ENCODE measurements at places on chromosomes 1 and 21. TPM values are rescaled to one million over a fixed set of nuclear protein-coding genes. Genes with fewer than 3 reads are reported as not detected.

Gene FLG2
- 0.04 TPM for polyA plus RNA-seq

Gene B3GALT2
- polyA plus RNA-seq = 0.12 TPM

Gene LAPTM5
- 15.5 TPM for polyA plus RNA-seq

Gene LORICRIN
- not detected for polyA plus RNA-seq

Gene AMIGO1
- polyA plus RNA-seq = 0.71 TPM

Gene LCE1F
- polyA plus RNA-seq = not detected

Gene PRDM15
- polyA plus RNA-seq = 4.4 TPM

Gene C8A
- not detected for polyA plus RNA-seq

Gene KCNK2
- 0.14 TPM for polyA plus RNA-seq

Gene EPHA10
- 0.24 TPM for polyA plus RNA-seq

Gene CBR3
- 55.8 TPM for polyA plus RNA-seq

Gene LCE2A
- not detected for polyA plus RNA-seq

Gene RGS1
- polyA plus RNA-seq = 4.7 TPM

Gene ADAMTS4
- 1.1 TPM for polyA plus RNA-seq

Gene KMO
- 0.14 TPM for polyA plus RNA-seq

Gene S100A12
- polyA plus RNA-seq = 67.2 TPM

Gene NECTIN4
- 80.5 TPM for polyA plus RNA-seq

Gene CRP
- polyA plus RNA-seq = not detected

Gene ARHGEF16
- 20.6 TPM for polyA plus RNA-seq

Gene S100B
- 11.6 TPM for polyA plus RNA-seq

Gene ABCD3
- 17.7 TPM for polyA plus RNA-seq

Gene C1orf141
- not detected for polyA plus RNA-seq

Gene AJAP1
- 0.12 TPM for polyA plus RNA-seq

Gene CLDN8
- polyA plus RNA-seq = 1.4 TPM

Gene CD53
- polyA plus RNA-seq = 8.0 TPM

Gene PPIH
- 48.9 TPM for polyA plus RNA-seq

Gene ACP6
- polyA plus RNA-seq = 8.0 TPM

Gene IL23R
- polyA plus RNA-seq = 0.01 TPM

Gene OR2AK2
- polyA plus RNA-seq = not detected

Gene CD84
- 0.29 TPM for polyA plus RNA-seq

Gene KIF17
- polyA plus RNA-seq = 0.48 TPM

Gene C1QB
- polyA plus RNA-seq = 12.8 TPM

Gene NENF
- 39.9 TPM for polyA plus RNA-seq

Gene NCDN
- 8.3 TPM for polyA plus RNA-seq

Gene BARHL2
- polyA plus RNA-seq = not detected

Gene LRRC7
- polyA plus RNA-seq = 0.07 TPM

Gene TFF2
- 0.13 TPM for polyA plus RNA-seq

Gene ACTL8
- 0.12 TPM for polyA plus RNA-seq

Gene FCRL2
- polyA plus RNA-seq = 0.18 TPM

Gene RNF19B
- polyA plus RNA-seq = 10.7 TPM

Gene RUNX3
- polyA plus RNA-seq = 1.4 TPM

Gene LENEP
- polyA plus RNA-seq = 0.22 TPM

Gene TPR
- polyA plus RNA-seq = 22.8 TPM

Gene KRTAP12-2
- polyA plus RNA-seq = not detected

Gene SCCPDH
- 1.2 TPM for polyA plus RNA-seq

Gene ATP1A4
- not detected for polyA plus RNA-seq

Gene EPHB2
- polyA plus RNA-seq = 0.16 TPM

Gene CELA2B
- polyA plus RNA-seq = not detected

Gene ANGPTL3
- polyA plus RNA-seq = not detected

Measured in esophagus (tissue), 2 donors.